GM12891 (cell line): ENCODE measurements at places on chromosomes 12 and 14.

GRCh38 chr12:6426882-6427671 lies 17.7 kb upstream of the CD27 start:
- no peak for DNase-seq

- no peak for DNase-seq
Measured at GRCh38 chr14:100442498-100443490, 119.7 kb downstream of the SLC25A47 start.

GRCh38 chr12:80590085-80590484 lies 117.3 kb upstream of the MYF6 start:
- DNase-seq, result no peak

- no peak for DNase-seq
Measured at GRCh38 chr14:101492716-101493115, 68.6 kb upstream of the DIO3 start.

DNA sequence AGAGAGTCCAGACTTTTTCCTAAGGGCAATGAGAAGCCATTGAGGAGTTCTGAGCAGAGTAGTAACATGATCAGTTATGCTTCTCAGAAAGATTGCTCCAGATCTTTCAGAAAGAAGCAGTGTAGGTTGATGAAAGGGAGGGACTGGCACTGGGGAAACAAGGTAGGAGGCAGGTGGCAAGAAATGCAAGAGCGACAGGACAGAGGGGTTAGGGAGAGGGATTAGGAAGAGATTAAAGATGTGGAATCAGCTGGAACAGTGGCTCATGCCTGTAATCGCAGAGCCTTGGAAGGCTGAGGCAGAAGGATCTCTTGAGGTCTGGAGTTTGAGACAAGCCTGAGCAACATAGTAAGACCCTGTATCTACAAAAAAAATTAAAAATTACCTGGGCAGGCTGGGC lies 3.4 kb downstream of the CDCA3 start:
- no peak for DNase-seq

- DNase-seq, result no peak
Measured at GRCh38 chr14:90665321-90666000, 150.8 kb downstream of the TTC7B start.

DNA sequence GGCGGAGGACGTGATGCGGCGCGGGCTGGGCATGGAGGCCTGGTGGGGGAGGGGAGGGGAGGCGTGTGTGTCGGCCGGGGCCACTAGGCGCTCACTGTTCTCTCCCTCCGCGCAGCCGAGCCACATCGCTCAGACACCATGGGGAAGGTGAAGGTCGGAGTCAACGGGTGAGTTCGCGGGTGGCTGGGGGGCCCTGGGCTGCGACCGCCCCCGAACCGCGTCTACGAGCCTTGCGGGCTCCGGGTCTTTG lies 303 bp downstream of the GAPDH start:
- no peak for DNase-seq

DNA sequence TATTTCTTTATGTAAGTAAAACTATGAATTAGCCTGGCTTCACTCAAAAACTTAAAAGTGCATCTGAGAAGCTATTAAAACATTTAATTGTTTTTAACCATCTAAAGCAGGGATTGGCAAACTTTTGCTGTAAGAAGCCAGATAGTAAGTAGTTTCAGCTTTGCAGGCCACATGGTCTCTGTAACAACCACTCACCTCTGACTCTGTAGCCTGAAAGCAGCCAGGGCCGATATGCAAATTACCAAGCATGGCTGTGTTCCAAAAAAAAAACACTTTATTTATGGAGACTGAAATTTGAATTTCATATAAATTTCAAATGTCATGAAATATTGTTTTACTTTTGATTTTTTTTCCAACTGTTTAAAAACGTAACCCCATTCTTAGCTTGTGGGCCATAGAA lies 95.3 kb downstream of the CIT start:
- no peak for DNase-seq

DNA sequence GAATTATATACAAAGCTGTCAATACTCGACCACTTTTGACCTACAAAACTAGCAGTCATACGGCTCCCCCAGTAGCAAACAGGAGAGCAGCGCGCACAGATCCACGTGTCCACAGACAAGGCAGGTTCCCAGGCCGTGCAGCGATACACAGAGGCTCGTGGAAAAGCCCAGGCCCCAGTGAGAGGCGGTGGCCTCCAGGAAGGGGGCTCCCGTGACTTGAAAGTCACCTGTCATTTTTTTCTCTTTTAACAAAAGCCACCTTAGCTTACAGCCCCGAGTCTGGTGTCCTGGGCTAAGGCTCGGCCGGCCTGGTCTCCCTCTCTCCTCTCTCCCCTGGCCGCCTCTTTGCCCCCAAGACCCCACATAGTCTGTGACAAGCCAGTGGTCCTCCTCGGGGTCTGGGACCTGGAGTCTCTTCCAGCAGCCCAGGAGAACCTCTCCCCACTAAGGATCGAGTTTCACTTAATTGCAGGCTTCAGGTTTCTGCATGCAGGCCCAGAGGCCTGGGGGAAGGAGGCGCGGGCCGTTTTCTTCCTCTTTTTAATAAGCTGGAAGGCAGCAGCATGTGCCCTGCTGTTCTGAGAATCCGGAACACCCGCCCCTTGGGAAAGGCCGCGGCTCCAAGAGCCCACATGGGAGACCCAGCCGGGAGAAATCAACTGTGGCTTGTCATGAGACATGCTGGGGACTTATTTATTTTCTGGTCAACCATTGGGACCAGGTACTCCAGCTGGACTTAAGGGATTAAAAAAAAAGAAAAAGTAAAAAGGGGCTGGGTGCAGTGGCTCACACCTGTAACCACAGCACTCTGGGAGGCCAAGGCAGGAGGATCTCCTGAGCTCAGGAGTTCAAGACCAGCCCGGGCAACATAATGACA lies 15.9 kb downstream of the NCOR2 start:
- no peak for DNase-seq

DNA sequence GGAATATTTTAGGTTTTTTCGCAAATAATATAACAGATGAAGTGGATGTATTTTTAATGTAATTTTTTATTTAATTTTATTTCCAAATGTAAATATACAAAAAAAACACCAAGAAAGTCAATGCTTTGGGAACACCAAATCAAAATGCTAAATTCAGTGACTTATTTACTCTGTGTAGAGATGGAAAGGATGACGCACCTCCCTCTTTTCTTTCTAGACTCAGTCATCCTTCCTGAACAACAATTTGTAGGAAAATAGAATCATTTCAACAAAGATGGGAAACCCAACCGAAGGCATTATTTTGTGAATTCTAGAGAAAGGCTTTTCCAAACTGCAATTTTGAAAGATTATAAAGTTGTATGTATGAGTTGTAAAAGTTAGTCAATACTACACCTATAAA lies 57.7 kb downstream of the CCER1 start:
- no peak for DNase-seq

GRCh38 chr12:41223600-41223999 lies 35.5 kb downstream of the PDZRN4 start:
- no peak for DNase-seq

- DNase-seq, result no peak
Measured at GRCh38 chr12:11780521-11781101, 131.1 kb downstream of the ETV6 start.

DNA sequence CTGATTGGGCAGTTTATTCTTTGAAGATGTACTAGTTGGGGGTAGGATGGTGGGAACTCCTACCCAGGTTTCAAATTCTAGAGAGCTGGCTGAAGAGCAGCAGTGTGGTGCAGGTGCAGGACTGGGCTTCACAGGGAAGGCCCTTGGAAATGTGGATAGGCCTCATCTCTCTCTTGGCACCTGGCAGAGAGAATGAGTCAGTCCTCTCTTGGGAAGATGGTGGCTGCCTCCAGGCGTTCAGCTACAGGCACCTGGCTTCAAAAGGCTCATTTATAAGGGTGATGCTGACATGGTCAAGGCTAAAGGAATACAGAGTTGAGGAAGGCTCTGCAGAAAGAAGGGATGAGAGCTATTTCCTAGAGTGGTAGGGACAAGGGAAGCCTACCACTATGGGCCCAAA lies 179.7 kb upstream of the VASH1 start:
- no peak for DNase-seq

DNA sequence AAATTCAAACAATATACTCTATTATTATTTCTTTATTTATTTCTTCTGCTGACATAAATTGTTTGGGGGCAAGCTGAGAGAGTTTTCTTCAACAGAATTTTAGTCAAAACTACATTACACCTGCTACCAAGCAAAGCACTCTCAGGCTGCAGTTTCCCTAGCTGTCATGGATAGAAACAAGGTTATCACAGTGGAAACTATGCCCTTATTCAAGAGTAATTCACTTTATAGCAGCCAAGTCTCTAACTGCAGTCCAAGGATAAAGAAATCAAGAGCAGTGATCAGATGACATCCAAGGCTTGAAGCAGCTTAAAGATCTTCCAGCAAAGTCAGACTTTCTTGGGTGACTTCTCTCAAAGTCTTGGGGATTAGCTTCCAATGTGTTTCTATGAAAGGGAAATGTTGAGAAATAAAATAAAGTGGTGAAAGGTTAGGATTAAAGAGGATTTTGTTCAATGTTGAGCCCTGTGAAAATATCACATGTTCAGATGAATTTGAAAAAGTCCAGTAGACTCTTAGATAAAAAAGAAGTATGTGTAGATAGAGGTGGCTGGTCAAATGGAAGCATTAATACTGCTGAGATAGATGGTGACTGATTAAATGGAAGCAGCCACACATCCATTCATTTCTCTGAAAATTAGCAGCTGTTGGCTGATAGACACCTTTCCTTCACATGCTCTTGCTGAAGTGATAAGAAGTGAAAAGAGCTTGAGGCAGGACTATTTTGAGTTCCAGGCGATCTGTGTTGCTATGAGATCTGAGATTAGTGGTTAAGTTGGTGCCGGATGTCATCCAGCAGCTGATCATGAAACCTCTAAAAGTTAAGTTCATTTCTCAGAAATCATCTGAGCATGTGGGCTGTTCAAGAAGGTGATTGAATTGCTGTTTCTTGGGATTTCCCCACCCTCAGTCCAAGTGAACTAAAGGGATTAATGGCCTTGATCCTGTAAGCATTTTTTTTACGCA lies 257.8 kb upstream of the BTG1 start:
- DNase-seq, result peak; percentile 20

- no peak for DNase-seq
Measured at GRCh38 chr14:102949062-102949800, 26.8 kb downstream of the AMN start.

GRCh38 chr12:6684609-6685008 lies 4.6 kb downstream of the ZNF384 start:
- DNase-seq, result no peak

DNA sequence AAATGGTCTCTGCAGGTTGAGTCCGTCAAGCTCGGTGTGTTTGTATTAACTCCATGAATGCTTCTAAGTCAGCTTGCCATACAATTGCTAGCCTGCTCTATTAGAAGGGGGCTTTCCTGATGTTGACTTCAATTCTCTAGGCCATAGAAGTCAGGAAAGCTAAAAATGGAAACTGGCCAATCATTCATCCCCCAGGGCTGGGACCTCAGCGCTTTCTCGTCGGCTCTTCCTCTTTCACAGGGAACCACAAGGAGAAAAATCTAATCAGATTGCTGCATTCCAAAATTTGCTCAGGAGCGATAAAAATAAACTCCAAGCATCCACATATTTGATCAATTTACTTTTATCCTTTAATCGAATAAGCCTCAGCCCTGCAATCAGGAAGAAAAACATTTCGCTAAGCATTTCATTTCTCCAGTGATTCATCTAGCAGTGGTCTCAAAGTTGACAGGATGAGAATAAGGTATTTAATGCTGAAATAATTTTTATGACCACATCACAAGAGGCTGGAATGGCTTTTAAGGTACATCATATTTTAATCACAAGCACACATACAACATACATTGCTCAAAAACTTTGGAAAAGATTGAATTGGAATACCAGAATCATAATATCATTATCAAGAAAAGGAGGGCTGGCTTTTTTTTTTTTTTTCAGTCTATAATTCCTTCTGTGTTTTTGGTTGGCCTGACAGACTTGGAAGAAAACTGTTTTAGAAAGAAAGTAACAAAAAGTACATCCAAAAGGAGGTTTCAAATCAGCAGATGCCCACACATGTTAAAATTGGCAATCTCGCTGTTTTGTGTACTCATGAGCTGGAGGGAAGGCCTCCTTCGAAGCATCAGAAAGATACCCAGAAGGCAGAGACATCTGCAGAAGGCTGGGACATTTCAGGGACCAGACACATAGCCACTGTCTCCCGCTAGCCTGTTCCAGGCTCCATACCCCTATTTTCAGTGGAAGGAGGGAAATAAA lies 316.3 kb downstream of the NUAK1 start:
- no peak for DNase-seq

DNA sequence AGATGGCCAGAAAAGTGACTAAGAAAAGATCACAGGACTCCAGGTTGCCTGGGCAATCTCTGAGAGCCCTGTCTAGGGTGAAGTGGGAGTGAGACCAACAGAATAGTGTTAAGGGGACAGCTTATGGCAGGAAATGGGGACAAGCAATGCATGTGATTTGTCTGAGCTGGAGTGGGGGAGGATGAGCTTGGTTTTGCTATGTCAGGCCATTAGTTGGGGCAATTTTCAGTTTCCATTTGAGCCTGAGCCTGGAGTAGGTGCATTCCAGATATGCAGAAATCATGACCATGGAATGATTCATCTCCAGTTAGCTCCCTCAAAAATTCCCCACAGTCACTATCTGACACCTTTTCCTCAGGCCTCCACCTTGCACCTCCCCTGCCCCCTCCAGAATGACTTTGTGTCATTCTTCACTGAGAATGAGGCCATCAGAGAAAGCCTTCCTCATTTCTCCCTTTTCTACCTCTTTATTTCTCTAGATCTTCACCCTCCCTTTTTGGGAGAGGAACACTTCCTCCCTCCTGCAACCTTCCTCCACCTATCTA lies 150.9 kb upstream of the PLEKHG7 start:
- DNase-seq, result no peak

DNA sequence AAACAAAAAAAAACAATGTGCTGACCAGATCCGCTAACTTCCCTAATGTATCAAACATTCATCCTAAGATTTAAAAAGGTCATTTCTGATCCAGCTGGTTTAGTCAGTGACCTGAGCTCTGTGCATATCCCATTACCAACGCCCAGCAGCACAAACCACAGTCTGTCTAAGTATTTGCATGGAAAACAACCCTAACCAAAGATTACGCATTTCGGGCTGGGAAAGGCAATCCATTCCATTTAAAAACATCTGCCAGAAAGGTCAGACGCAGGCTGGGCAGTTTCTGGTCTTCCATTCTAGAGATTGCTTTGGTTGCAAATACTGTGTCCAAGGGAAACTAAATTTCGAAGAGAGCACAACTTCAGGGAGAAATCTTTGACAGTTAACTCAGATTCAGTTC lies 234.9 kb downstream of the FLRT2 start:
- DNase-seq, result no peak

GRCh38 chr14:32201193-32201815 lies 541 bp upstream of the RNU6-7 start:
- DNase-seq, result peak; percentile 32

- no peak for DNase-seq
Measured at GRCh38 chr12:6370994-6371754, 4.2 kb downstream of the SCNN1A start.

DNA sequence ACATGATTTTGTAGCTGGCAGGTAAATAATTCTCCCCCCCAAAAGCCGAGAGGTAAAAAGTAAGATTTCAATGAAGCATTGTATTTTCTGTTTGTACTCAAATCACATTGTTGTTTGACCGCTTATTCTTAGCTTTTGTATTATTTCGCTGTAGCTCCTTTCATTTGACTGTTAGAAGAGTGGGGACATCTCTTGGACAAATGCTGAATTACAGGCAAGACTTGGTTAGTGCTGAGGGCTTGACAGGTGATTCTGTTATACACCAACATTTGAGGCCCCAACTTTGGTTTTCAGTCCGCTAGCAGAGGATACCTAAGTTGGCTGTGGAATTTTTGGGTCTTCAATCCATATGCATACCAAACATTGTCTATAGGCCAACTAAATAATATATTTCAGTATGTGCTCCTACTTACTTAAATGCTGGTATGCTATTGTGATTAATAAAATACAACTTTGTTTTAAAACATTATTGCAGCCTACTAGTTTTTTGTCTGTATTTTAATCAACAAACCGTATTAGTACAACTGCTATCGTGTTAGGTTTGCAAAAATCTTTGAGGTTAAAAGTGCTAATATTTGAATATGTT lies 102.2 kb downstream of the ERC1 start:
- DNase-seq, result peak; percentile 11
